Right lung (tissue), 10 donors: ENCODE measurements at places on chromosomes 16 and 17. TPM values are rescaled to one million over a fixed set of nuclear protein-coding genes. Genes with fewer than 3 reads are reported as not detected.

The VMO1 gene
- not detected for polyA plus RNA-seq

The SPN gene
- polyA plus RNA-seq: 2.0 TPM

The RHBDL3 gene
- 1.6 TPM for polyA plus RNA-seq

The SLC43A2 gene
- 26.0 TPM for polyA plus RNA-seq

The SMPD3 gene
- polyA plus RNA-seq: 3.9 TPM

- DNase-seq: no peak
Observed at GRCh38 chr17:49603238-49603637, 27.6 kb downstream of the NXPH3 start.

DNA sequence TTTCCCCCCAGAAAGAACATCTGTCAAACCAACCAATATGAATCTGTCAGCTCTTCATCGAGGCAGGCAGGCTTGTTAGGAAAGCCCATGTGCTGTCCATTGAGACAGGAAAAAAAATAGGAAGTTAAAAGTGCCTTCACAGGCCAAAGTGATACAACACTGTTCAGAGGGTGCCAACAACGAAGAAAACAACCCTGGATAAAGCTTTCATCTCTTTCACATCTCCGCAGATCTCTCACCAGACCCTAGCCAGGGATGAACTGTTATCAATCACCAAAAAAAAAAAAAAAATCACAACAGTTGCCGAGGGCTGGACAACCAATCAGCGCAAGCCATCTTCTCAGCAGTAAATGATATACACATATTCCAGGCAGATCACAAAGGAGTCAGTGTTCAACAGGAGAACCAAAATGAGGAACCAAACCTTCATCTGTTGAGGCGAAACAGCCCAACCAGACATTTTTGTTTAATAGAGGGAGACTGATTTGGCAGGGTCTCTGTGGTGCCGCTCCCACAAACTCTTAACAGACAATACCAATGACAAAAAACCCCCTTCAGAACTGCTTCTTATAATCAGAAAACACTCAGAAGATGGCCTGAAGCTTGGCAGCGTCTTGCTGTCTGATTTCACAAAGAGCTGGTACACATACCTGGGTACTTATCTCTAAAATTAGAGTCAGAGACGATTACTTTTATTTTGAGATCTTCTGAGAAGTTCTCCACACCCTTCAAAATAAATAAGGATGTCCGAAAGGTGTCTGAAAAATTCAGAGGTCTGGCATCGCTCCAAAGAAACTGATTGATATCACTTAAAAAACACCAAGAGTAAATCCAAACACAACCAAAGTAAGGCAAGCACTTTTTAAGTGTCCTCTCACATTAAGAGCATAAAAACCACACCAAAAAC, 1.8 kb downstream of the MAP3K14 start:
- no peak for DNase-seq

DNA sequence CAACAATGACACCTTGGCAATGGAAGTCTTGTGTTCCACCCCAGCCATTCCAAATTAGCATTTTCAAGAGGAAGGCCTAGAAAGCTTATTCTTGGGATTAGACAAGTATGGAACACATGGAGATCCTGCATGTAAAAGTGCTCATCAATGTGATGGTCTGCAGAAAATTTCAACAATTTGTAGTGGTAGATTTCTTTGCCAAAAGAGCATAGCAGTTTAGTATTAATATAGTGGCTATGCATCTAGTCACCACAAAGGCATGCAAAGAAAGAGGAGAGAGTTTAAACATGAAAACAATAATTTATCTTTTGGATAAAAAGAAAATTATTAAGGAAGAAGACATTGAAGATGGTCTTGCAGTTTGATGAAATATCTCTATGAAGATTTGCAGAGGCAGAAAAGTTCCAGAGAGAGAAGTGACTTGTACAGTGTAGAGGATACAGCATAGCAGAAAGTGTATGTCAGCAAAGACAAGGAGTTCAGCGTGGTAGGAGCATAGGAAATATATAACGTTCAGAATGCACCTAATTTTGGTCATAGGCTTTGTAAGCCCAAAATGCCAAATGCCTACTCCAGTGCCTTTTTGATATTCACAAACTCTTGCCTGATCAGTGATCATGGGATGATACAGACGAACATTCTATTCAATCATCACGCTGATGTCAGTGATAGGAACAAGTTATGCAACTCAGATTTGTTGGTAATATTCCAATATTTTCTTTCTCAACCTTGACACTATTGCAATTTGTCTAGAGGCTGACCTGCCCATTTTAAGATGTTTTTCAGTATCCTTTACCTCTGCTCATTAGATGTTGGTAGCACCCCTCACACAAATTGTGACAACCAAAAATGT, 727.9 kb upstream of the SOX9 start:
- DNase-seq: no peak
